ENCODE measurements at places on chromosomes 5 and 9. TPM values are rescaled to one million over a fixed set of nuclear protein-coding genes. Genes with fewer than 3 reads are reported as not detected.

Gene SYNPO
- 10.0 TPM for total RNA-seq

Gene LTC4S
- total RNA-seq = 1.1 TPM

Gene SPINK7
- not detected for total RNA-seq

Gene PCDHB5
- 0.56 TPM for total RNA-seq

Gene MEIKIN
- total RNA-seq = not detected

Gene ACER2
- 14.0 TPM for total RNA-seq

Gene LRRC14B
- not detected for total RNA-seq

Gene OLFM1
- total RNA-seq = 0.56 TPM

Gene CYSRT1
- total RNA-seq = 0.45 TPM

Gene CCDC183
- 1.1 TPM for total RNA-seq

Gene MORN5
- not detected for total RNA-seq

Gene RPL12
- 1,331 TPM for total RNA-seq

Gene GPR150
- 0.19 TPM for total RNA-seq

Gene BAAT
- total RNA-seq = under 0.01 TPM

Gene LOX
- 22.4 TPM for total RNA-seq

Gene TPM2
- total RNA-seq = 316 TPM

Gene GOLGA2
- total RNA-seq = 55.2 TPM

Gene UBE2QL1
- 0.09 TPM for total RNA-seq

Gene DOCK2
- total RNA-seq = 0.75 TPM

Gene SMIM32
- total RNA-seq = not detected

Gene HCN1
- not detected for total RNA-seq

Measured in endothelial cell of coronary artery (primary cell).